ENCODE measurements at places on chromosomes 7 and 10.

- no peak overlapping the region for H3K4me3 ChIP-seq
- DNase-seq, result no peak
- H3K27me3 ChIP-seq, result no peaks in the 10 kb centered on the region
- H3K27ac ChIP-seq, result peak overlapping the region; percentile 52
These were observed 12.8 kb downstream of the GATAD1 start for GRCh38 chr7:92460109-92460508.

- peaks cover 7% of the 10 kb centered on the region for H3K36me3 ChIP-seq
- H3K27ac ChIP-seq, result no peak overlapping the region
- H3K27me3 ChIP-seq, result peaks cover 13% of the 10 kb centered on the region
- no peaks in the 10 kb centered on the region for H3K4me1 ChIP-seq
These were observed 3.3 kb downstream of the RADIL start for GRCh38 chr7:4880218-4880617.

DNA sequence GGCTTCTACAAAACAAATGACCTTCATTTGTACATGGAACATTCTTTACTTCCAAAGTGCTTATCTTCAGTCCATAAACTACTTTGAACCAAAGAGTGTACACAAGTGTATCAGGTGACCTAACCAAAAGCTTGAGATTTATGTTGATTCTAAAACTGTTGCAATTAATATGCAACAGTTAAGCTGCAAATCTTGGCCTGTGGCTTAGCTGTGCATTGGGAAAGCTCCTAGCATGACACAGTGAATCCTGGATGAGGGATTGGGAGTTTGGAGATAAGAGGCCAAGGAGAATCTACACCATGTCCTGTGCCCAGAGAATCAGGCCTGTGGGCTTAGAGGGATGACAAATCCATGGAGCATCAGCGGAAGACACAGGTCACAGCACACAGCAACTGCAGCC is 105.2 kb upstream of the GSDME start:
- H3K36me3 ChIP-seq, result peaks cover 51% of the 10 kb centered on the region
- no peaks in the 10 kb centered on the region for H3K27me3 ChIP-seq
- no peak overlapping the region for H3K27ac ChIP-seq
- no peak for DNase-seq
- no peak overlapping the region for H3K4me3 ChIP-seq
- no peaks in the 10 kb centered on the region for H3K4me1 ChIP-seq

DNA sequence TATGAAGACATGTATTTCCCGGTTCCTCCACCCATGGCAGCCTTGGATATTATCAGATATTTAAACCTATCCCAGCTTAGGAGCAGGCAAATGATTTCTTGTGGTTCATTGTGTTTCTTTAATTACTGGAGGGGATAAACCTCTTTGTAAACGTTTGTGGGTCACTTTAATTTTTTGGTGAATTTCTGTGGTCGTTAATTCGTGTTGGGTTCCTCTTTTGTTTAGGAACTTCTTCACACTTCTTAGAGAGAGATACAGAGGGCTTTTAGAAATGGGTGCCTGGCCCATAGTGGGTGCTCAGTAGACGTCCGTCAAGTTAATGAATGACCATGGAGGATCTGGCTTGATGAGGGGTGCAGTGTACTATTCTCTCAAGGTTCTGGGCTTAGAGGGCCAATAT is 27.2 kb upstream of the NUB1 start:
- H3K27me3 ChIP-seq, result no peaks in the 10 kb centered on the region
- H3K4me1 ChIP-seq, result no peaks in the 10 kb centered on the region
- H3K27ac ChIP-seq, result no peak overlapping the region
- H3K4me3 ChIP-seq, result no peak overlapping the region
- DNase-seq, result no peak
- H3K36me3 ChIP-seq, result no peaks in the 10 kb centered on the region

- H3K36me3 ChIP-seq, result no peaks in the 10 kb centered on the region
- H3K4me3 ChIP-seq, result no peak overlapping the region
- peak; percentile 96 for DNase-seq
- H3K27ac ChIP-seq, result peak overlapping the region; percentile 96
- H3K27me3 ChIP-seq, result no peaks in the 10 kb centered on the region
These were observed 110.6 kb downstream of the EMX2 start for GRCh38 chr10:117653170-117653515.

- H3K4me3 ChIP-seq, result no peak overlapping the region
- peak overlapping the region; percentile 81 for H3K27ac ChIP-seq
- H3K36me3 ChIP-seq, result no peaks in the 10 kb centered on the region
- peak; percentile 66 for DNase-seq
These were observed 362.6 kb upstream of the MGMT start for GRCh38 chr10:129104266-129105045.

- H3K27me3 ChIP-seq, result no peaks in the 10 kb centered on the region
- no peaks in the 10 kb centered on the region for H3K4me1 ChIP-seq
- no peaks in the 10 kb centered on the region for H3K36me3 ChIP-seq
- no peak overlapping the region for H3K4me3 ChIP-seq
These were observed 13.3 kb upstream of the ITGB8 start for GRCh38 chr7:20317413-20317812.

GRCh38 chr10:2303169-2303568 is 565.8 kb upstream of the ADARB2 start:
- no peak for DNase-seq
- H3K36me3 ChIP-seq, result no peaks in the 10 kb centered on the region

DNA sequence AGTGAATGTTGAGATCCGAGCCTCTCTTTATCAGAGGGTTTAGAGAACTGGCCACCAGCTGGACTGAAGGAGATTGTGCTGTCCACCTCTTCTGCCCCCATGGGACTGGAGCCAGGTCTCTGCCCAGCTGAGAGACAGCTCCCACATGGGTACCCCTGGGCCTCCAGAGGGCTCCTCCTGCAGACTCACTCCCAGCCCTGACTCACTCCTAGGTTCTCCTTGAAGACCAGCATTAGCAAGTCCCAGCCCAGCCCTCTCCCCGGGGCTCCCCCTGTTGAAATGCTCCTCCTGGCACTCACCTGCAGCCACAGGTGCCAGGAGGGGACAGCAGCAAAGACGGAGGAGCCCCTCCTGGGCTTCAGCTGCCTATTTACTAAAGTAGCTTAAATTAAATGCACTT is 126.9 kb downstream of the CXCL12 start:
- no peak overlapping the region for H3K27ac ChIP-seq
- no peak for DNase-seq
- H3K27me3 ChIP-seq, result peaks cover 16% of the 10 kb centered on the region

GRCh38 chr7:129311429-129311828 is 86.6 kb downstream of the AHCYL2 start:
- H3K4me1 ChIP-seq, result peaks cover 21% of the 10 kb centered on the region
- no peak for DNase-seq
- H3K27me3 ChIP-seq, result no peaks in the 10 kb centered on the region
- H3K27ac ChIP-seq, result no peak overlapping the region

DNA sequence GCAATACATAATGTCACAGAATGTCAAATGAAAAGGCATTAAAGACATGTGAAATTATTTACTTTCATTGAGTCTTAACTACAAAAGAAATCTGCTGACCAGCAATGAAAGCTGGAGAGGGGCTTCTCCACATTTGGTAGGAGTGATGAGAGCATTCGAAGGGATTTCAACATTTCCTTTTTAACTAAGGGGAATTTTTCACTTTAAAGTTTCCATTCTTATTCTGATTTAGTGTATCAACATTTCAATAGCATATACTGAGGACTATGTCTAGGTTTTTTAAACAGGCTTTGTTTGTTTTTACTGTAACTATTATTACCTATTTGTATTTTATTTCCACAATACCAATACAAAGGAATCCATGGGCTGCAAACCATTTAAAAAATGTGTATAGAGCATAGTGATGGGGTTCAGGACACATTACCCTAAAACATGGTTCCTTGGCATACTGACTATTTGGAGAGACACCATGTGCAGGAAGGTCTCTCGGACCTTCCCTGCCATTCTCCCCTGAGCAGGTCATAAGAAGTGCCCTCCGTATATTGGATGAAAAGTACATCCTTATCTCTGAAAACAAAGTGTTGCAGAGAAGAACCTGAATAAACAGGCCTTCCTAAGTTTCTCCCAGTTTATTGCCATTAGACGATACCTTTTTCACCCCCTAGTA is 278.7 kb downstream of the DOCK4 start:
- no peak overlapping the region for H3K27ac ChIP-seq
- no peak for DNase-seq
- peaks cover 13% of the 10 kb centered on the region for H3K4me1 ChIP-seq
- H3K27me3 ChIP-seq, result no peaks in the 10 kb centered on the region
- H3K36me3 ChIP-seq, result no peaks in the 10 kb centered on the region
- H3K4me3 ChIP-seq, result no peak overlapping the region

- H3K36me3 ChIP-seq, result no peaks in the 10 kb centered on the region
- no peaks in the 10 kb centered on the region for H3K4me1 ChIP-seq
- no peak for DNase-seq
These were observed 193.8 kb downstream of the CYP26A1 start for GRCh38 chr10:93267521-93267920.

GRCh38 chr10:24569330-24569796 is 154.3 kb downstream of the ARHGAP21 start:
- no peak overlapping the region for H3K4me3 ChIP-seq
- H3K36me3 ChIP-seq, result peaks cover 2% of the 10 kb centered on the region
- H3K4me1 ChIP-seq, result no peaks in the 10 kb centered on the region
- H3K27ac ChIP-seq, result no peak overlapping the region

GRCh38 chr7:4830176-4830575 is 31.7 kb downstream of the PAPOLB start:
- peaks cover 7% of the 10 kb centered on the region for H3K27me3 ChIP-seq
- DNase-seq, result peak; percentile 14
- H3K27ac ChIP-seq, result no peak overlapping the region
- H3K4me3 ChIP-seq, result no peak overlapping the region
- no peaks in the 10 kb centered on the region for H3K4me1 ChIP-seq
- H3K36me3 ChIP-seq, result no peaks in the 10 kb centered on the region

- no peak for DNase-seq
- no peaks in the 10 kb centered on the region for H3K36me3 ChIP-seq
- H3K4me3 ChIP-seq, result no peak overlapping the region
- no peak overlapping the region for H3K27ac ChIP-seq
These were observed 21.5 kb upstream of the CRHR2 start for GRCh38 chr7:30703756-30704155.

- H3K4me3 ChIP-seq, result no peak overlapping the region
- no peak overlapping the region for H3K27ac ChIP-seq
- DNase-seq, result no peak
- H3K4me1 ChIP-seq, result peaks cover 12% of the 10 kb centered on the region
These were observed 68.9 kb downstream of the SLC29A4 start for GRCh38 chr7:5351507-5352265.

All from MCF 10A (cell line).